Progenitor cell of endocrine pancreas (in vitro differentiated cells): ENCODE measurements at places on chromosomes 4 and X. TPM values are rescaled to one million over a fixed set of nuclear protein-coding genes. Genes with fewer than 3 reads are reported as not detected.

DNA sequence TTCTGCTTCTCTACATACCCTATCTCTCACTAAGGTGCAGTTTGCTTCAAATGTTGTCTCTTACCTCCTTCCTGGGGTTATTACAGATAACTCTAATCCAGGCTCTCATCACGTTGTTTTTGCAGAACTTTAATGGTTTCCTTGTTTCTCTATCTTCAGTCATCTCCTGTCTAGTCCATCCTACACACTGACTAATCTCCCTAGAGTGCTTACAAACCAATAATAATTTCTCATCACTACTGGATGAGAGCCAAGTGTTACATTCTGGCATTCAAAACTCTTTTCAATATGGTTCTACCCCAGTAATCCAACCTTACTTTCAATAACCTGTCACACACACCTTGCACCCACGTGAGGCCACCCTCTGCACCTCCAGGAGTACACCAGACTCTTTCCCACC, 86.1 kb downstream of the SYNPO2 start:
- no peak for DNase-seq
- H3K4me1 ChIP-seq = no peaks in the 10 kb centered on the region
- H3K27ac ChIP-seq = no peak overlapping the region
- H3K4me3 ChIP-seq = no peak overlapping the region
- no peaks in the 10 kb centered on the region for H3K36me3 ChIP-seq
- H3K27me3 ChIP-seq = no peaks in the 10 kb centered on the region

- peak overlapping the region; percentile 94 for H3K27ac ChIP-seq
- H3K36me3 ChIP-seq = peaks cover 6% of the 10 kb centered on the region
- H3K27me3 ChIP-seq = no peaks in the 10 kb centered on the region
- no peak overlapping the region for H3K4me3 ChIP-seq
- peaks cover 8% of the 10 kb centered on the region for H3K4me1 ChIP-seq
Observed at GRCh38 chrX:82813671-82814078, 694.4 kb upstream of the POU3F4 start.

- no peaks in the 10 kb centered on the region for H3K27me3 ChIP-seq
- H3K4me3 ChIP-seq = no peak overlapping the region
Observed at GRCh38 chrX:65740909-65741308, 73.5 kb downstream of the MSN start.

DNA sequence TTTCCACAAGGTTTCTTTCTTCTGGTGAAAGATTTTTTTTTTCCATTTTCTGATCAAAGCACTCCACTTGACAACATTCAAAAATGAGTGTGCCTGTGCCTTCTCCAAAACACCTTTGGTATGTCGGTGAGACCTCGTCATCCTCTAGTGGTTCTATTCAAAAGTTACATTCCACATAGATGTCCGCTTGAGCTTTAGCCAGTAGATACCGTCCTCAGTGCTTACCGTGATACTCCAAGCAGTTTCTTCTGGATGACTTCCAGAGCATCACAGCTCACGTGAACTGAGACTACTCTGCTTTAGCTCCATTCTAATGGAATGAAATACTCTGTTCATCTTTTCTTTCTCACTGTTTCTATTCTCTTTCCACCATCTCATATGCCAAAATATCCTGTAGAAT, 38.2 kb upstream of the VEGFC start:
- H3K27me3 ChIP-seq = no peaks in the 10 kb centered on the region
- H3K4me3 ChIP-seq = no peak overlapping the region
- no peaks in the 10 kb centered on the region for H3K4me1 ChIP-seq
- no peak for DNase-seq
- no peak overlapping the region for H3K27ac ChIP-seq
- H3K36me3 ChIP-seq = no peaks in the 10 kb centered on the region

DNA sequence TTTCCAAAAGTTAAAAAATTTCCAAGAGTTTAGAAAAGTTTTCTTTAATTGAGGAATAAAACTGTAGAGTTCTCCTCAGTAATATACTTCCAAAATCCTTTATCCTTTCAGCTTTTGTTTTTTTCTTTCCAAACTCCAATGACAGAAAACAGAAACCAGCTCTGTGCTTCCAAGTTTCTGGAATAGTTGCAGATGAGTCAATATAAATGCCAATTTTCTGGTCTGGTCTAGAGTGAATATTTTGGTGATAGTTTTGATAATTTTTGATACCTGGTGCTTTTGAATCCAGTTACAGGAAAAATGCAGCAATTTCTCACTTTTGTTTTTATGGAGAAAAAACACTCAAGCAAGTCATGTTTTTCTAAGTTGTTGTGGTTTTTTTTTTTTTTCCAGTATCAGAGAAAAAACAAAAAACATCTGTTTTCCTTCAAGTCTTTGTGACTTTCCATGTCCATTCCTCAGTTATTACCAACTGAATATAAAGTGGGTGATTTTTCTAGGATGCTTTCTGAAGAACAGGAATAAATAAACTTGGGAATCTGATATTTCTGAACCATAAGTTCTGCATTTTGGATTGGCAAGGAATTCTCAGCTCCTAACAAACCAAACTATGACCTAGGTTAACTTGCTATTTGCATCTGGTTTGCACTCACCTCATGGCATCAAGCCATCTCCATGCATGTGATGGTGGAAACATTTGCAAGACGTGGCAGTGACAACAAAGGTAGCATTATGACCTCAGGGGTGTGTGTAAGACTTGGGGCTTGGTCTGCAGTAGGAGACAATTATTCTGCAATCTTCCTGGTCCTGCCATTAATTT, 139.1 kb downstream of the VEGFC start:
- no peak for DNase-seq
- H3K27ac ChIP-seq = no peak overlapping the region

- no peak overlapping the region for H3K27ac ChIP-seq
- H3K27me3 ChIP-seq = no peaks in the 10 kb centered on the region
- no peaks in the 10 kb centered on the region for H3K4me1 ChIP-seq
- H3K4me3 ChIP-seq = no peak overlapping the region
- DNase-seq = no peak
Observed at GRCh38 chr4:109682875-109683274, 20.4 kb downstream of the CASP6 start.

- H3K27me3 ChIP-seq = peaks cover 5% of the 10 kb centered on the region
- H3K27ac ChIP-seq = no peak overlapping the region
- H3K4me1 ChIP-seq = peaks cover 26% of the 10 kb centered on the region
- DNase-seq = no peak
Observed at GRCh38 chr4:52838729-52839586, 23.2 kb upstream of the RASL11B start.

GRCh38 chr4:32847461-32847860, 2127.3 kb downstream of the PCDH7 start:
- no peaks in the 10 kb centered on the region for H3K4me1 ChIP-seq
- H3K27me3 ChIP-seq = no peaks in the 10 kb centered on the region
- no peak overlapping the region for H3K27ac ChIP-seq
- no peak for DNase-seq
- no peak overlapping the region for H3K4me3 ChIP-seq

DNA sequence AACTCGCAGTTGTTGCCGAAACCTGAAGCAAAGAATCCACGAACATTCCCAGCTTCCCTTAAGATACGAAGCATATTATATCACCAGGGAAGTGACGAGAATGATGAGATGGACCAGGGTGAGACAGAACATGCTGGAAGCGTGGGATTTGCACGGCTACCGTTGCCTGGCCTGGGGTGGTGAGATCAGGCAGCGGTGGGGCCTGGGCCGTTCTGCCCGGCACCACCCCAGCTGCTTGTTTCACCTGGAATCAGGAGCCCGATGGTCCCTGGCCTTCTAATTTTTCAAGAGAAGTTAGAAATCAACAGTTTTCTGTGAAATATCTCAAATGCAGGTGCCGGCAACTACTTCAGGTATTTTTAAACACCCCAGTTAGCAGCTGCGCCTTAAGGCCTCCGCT, 5.7 kb downstream of the CLDN22 start:
- H3K27me3 ChIP-seq = no peaks in the 10 kb centered on the region
- H3K4me3 ChIP-seq = no peak overlapping the region
- H3K36me3 ChIP-seq = peaks cover 35% of the 10 kb centered on the region
- H3K27ac ChIP-seq = no peak overlapping the region

- no peaks in the 10 kb centered on the region for H3K4me1 ChIP-seq
- no peaks in the 10 kb centered on the region for H3K36me3 ChIP-seq
- no peak overlapping the region for H3K4me3 ChIP-seq
- no peak overlapping the region for H3K27ac ChIP-seq
- DNase-seq = peak; percentile 9
- no peaks in the 10 kb centered on the region for H3K27me3 ChIP-seq
Observed at GRCh38 chr4:59759082-59759825, 1440.9 kb upstream of the ADGRL3 start.

DNA sequence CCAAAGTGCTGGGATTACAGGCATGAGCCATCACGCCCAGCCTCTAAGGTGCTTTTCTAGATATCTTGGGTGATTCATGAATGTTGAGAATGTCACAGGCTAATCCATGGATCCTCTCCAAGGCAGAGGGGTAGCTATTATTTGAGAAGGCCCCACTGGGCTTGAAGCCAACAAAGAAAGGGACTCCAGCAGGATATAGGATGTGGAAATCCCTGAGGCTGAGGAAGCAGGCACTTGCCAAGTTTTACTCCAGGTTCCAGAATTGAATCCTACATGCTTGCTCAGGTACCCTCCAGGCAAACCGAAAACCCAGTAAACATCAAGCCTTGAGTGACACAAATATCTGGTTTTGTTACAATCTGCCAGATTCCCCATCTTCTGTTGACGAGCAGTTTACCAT, 15.8 kb downstream of the NLGN3 start:
- H3K27ac ChIP-seq = no peak overlapping the region
- H3K4me3 ChIP-seq = no peak overlapping the region
- DNase-seq = no peak
- no peaks in the 10 kb centered on the region for H3K4me1 ChIP-seq
- H3K27me3 ChIP-seq = no peaks in the 10 kb centered on the region

DNA sequence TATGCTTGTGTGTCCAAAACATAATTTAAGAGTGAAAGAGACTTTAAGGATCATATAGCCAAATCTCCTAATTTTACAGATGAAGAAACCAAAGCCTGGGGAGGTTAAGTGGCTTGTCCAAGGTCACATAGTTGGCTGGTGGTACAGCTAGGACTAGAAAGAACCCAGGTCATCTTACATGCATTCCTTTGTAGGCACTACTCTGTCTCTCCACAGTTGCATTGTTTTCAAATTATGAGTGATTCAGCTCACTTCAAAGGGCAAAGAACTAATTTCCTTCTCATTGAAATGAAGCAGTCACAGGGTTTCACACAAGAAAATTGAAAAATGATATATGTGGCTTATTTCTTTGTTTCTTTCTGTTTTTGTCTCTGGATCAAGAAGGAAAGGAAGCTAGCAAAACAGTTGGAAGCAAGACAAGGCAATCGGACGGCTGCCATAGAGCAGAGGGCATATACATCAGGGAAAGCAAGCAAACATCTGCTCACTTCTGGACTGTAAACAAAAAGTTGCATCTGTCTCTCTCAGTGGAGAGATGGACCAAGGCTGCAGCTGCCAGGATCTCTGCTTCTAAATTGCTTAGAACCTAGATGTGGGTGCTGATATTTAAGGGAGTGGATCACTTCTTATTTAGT, 107.5 kb upstream of the AMOT start:
- H3K4me1 ChIP-seq = peaks cover 11% of the 10 kb centered on the region
- no peaks in the 10 kb centered on the region for H3K36me3 ChIP-seq
- no peak overlapping the region for H3K4me3 ChIP-seq
- H3K27me3 ChIP-seq = no peaks in the 10 kb centered on the region

- DNase-seq = no peak
- no peaks in the 10 kb centered on the region for H3K4me1 ChIP-seq
- no peaks in the 10 kb centered on the region for H3K27me3 ChIP-seq
Observed at GRCh38 chr4:52560844-52561280, 98.2 kb downstream of the USP46 start.

DNA sequence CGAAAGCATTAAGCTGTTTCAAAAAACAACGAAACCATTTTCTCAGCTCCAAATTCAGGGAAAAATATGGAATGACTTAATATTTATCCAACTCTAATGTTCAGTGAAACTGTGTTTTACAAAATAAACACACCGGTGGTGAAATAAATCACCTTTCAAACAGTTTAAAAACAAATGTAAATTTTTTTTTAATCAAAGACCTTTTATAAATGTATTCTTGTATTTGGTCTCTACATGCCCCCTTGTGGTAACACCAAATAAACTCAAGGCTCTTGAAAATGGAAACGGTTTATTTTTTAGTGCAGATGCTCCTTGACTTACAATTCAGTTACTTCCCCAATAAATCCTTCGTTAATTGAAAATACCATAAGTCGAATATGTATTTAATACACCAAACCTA, 45.8 kb upstream of the ITM2A start:
- no peaks in the 10 kb centered on the region for H3K27me3 ChIP-seq
- H3K36me3 ChIP-seq = no peaks in the 10 kb centered on the region
- DNase-seq = no peak

DNA sequence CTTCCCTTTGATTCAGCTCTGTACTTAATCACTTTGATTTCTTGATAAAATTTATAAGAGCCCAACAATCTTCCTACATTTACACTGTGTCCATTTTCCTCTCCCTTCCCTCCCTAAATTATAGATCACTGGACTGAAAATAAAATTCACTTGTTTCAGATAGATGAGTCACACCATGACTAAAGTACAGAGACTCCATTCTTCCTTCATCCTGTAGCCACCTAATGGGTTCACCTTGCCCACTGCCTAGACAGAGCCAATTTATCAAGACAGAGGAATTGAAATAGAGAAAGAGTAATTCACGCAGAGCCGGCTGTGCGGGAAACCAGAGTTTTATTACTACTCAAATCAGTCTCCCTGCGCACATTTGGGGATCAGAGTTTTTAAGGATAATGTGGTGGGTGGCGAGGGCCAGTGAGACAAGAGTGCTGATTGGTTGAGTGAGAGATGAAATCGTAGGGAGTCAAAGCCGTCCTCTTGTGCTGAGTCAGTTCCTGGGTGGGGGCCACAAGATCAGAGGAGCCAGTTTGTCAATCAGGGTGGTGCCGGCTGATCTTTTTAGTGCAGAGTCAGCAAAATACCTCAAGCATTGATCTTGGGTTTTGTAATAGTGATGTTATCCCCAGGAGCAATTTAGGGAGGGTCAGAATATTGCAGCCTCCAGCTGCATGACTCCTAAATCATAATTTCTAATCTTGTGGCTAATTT, 71.3 kb upstream of the MED14 start:
- H3K27ac ChIP-seq = no peak overlapping the region
- no peaks in the 10 kb centered on the region for H3K4me1 ChIP-seq
- no peaks in the 10 kb centered on the region for H3K36me3 ChIP-seq

- no peaks in the 10 kb centered on the region for H3K27me3 ChIP-seq
- no peaks in the 10 kb centered on the region for H3K36me3 ChIP-seq
- no peak overlapping the region for H3K4me3 ChIP-seq
- H3K4me1 ChIP-seq = peaks cover 32% of the 10 kb centered on the region
- H3K27ac ChIP-seq = peak overlapping the region; percentile 81
Observed at GRCh38 chrX:22135994-22136684, 104.0 kb downstream of the PHEX start.

DNA sequence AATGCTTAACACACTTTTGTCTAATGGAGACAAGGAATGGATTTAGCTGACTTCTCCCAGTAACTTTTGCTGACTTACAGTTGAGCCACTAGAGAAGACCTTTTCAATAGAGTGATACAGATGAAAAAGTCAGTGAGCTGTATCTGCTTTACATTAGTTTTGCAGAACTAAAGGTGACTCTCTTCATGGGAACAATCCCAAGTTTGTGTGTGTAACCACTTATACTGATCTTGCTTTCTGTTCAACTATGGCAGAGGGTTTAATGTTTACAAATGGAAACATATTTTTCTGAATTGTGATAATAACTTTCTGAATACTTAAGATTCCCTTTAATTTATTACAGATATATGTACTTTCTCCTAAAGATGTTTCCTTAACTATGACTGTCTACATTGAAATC, 182.6 kb upstream of the PUDP start:
- no peak for DNase-seq
- peaks cover 10% of the 10 kb centered on the region for H3K36me3 ChIP-seq
- no peaks in the 10 kb centered on the region for H3K4me1 ChIP-seq
- H3K27me3 ChIP-seq = no peaks in the 10 kb centered on the region

Gene PABPC1L2A
- not detected in 2 replicates for total RNA-seq

Gene SUPT20HL1
- not detected in 2 replicates for total RNA-seq

Gene OTC
- 0.31 TPM in 1 of 2 replicates, not detected in the other for total RNA-seq

Gene UGT2B17
- total RNA-seq = not detected in 2 replicates

Gene NKX6-1
- 89.6 and 107 TPM in 2 replicates for total RNA-seq

Gene UBA6
- 85.1 and 88.9 TPM in 2 replicates for total RNA-seq

Gene SPANXC
- not detected in 2 replicates for total RNA-seq
